ENCODE measurements at places on chromosomes 4 and X.
A peak's percentile ranks its signal among the peaks of the same experiment; 100 is the strongest.

DNA sequence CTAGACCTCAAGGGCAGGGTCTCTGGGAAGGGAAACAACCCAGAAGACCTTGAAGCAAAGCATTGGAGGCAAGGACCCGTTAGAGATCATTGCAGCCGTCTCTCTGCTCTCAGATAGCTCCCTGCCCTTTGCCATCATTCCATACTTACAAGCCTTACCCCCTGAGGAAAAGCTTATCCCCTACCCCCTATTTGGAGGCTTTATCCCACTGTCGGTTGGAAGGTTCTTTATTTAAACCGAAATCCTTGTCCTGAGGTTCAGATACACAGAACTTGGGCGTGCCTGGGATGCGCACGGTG is 84.4 kb downstream of the EFNB1 start:
- DNase-seq, result no peak

DNA sequence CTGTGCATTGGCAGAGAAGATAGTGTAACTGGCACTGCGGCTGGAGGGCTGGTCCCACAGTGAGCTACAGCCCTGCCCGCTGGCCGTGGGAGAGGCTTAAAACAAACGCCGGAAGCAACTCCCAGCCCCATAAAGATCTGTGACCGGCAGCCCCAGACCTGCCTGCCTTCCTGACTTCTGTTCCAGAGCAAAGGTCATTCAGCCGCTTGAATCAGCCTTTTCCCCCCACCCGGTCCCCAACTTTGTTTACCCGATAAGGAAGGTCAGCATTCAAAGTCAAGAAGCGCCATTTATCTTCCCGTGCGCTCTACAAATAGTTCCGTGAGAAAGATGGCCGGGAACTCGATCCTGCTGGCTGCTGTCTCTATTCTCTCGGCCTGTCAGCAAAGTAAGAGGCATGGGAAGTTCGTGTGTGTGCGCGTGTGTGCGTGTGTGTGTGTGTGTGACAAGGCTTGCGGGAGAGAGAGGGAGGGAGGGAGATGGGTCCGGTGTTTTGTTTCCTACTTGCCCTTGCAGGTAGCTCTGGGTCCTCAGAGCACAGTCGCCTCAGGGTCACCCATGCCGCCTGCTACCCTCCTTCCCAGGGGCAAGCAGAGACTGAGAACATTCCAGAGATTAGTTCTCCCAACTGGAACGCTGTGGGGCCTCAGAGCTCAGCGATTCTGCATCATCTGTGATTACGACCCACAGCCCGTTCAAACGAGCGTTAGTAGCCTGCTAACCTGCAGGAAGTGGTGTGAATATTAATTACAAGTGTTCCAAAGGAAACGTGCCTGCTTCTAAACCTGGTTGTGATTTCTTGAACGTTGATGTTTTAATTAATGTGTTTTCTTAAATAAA is at the start of gene MGST2:
MGST2 (plus strand) TSS at position 130 of the 840 bp plus-strand sequence; CDS start at position 331, 201 bp downstream.
- DNase-seq, result peak; percentile 53

GRCh38 chr4:73375328-73375741 is 28.8 kb upstream of the ALB start:
- DNase-seq, result no peak

DNA sequence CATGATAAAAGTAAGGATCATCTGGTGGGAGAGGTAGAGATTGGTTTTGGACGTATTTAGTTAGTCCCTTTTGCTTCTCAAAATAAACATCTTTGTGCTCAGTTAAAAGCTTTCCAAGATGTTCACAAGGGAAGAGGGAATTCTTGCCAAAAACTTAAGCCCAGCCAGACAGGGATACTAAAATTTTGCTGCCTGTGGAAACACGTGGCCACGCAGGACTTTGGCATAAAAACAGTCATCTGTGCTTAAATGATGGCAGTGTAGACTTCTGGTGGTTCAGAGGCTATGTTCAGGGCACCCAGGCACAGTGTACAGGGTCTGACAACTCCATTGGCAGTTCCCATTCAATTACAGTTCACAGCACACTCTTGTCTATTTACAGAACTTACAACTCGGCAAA is 93.2 kb upstream of the JADE1 start:
- DNase-seq, result no peak

GRCh38 chr4:22410645-22411247 is 105.1 kb downstream of the ADGRA3 start:
- DNase-seq, result no peak

DNA sequence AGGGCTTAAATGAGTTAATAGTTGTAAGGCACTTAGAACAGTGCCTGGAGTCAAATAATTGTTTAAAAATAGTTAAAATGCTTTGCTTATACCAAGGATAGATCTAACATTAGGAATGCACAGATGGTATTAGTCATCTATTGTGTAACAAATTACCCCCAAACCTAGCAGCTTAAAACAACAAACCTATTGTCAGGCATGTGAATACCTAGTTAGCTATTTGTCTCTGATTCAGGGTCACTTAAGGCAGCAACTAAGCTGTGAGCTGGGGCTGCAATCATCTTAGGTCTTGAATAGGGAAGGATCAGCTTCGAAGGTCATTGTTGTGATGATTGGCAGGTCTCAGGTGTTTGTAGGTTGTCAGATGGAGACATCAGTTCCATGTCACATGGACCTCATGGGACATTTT is 42.4 kb upstream of the AGA start:
- DNase-seq, result no peak

DNA sequence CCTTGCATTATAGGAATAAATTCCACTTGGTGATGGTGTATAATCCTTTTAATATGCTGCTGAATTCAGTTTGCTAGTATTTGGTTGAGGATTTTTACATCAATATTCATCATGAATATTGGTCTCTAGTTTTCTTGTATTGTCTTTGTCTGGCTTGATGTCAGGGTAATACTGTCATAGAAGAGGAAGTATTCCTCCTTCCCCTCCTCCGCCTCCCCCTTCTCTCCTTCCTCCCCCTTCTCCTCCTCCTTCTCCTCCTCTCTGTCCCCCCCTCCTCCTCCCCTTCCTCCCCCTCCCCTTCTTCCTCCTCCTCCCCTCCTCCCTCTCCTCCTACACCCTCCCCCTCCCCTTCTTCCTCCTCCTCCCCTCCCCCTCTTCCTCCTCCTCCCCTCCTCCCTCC is 65.8 kb downstream of the RGS12 start:
- DNase-seq, result no peak

GRCh38 chr4:2741626-2742025 is 14.5 kb downstream of the TNIP2 start:
- no peak for DNase-seq

GRCh38 chrX:106692425-106693065 is 34.0 kb upstream of the RNF128 start:
- DNase-seq, result no peak

DNA sequence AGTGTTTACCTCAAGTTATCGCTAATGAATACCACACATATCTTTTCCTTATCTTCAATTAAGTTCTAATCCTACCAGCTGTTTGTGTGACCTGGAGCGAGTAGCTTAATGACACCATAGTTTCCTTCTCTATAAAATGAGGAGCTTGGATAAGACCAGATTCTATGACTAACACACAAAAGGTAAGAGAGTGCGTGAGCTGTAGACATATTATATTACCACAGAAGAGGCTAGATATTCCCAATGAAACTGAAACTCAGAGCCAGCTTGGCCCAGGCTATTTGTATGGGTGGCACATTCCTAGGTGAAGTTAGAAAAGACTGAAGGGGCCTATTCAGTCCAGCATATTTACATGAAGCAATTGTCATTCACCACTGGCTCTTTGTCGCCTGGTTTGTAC is 30.2 kb downstream of the ASB5 start:
- DNase-seq, result no peak

GRCh38 chr4:122163767-122164166 is 11.6 kb downstream of the BLTP1 start:
- DNase-seq, result no peak

GRCh38 chr4:20096911-20097310 is 154.8 kb upstream of the SLIT2 start:
- no peak for DNase-seq

GRCh38 chr4:73620115-73620792 is at the start of gene RASSF6:
Gene RASSF6, minus strand, starts transcription at chr4:73620436. Its CDS starts 8,641 bp downstream, at chr4:73611795.
- DNase-seq, result no peak

- no peak for DNase-seq
Observed at GRCh38 chr4:48212165-48212564, 57.5 kb downstream of the TEC start.

- no peak for DNase-seq
Observed at GRCh38 chr4:183424109-183424744, 20.2 kb upstream of the CDKN2AIP start.

- no peak for DNase-seq
Observed at GRCh38 chr4:159222043-159222552, 119.2 kb downstream of the RAPGEF2 start.

DNA sequence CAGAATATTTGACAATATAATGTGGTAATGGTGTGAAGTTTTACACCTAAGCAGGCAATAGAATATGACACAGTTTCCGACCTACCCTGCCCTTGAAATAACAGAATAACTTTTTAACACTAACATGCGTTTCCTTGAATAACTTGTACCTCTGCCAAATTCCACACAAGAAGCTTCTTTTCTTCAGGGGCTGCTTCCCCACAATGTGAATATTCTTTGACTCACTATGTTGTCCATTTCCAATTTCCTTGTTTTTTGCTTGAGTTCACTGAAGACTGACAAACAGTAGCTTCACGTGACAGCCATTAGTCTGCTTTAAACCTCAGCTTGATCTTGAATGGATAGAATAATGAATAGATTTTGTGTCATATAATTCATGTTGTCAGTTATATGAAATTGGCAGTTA is 14.3 kb downstream of the SHROOM3 start:
- no peak for DNase-seq

- DNase-seq, result no peak
Observed at GRCh38 chr4:180811556-180811955, 1431.6 kb upstream of the TENM3 start.

- DNase-seq, result no peak
Observed at GRCh38 chrX:45888518-45888917, 656.7 kb downstream of the ZNF674 start.

- no peak for DNase-seq
Observed at GRCh38 chr4:61531188-61531587, 331.1 kb downstream of the ADGRL3 start.

GRCh38 chr4:108449129-108449528 is 171.2 kb upstream of the RPL34 start:
- DNase-seq, result no peak

DNA sequence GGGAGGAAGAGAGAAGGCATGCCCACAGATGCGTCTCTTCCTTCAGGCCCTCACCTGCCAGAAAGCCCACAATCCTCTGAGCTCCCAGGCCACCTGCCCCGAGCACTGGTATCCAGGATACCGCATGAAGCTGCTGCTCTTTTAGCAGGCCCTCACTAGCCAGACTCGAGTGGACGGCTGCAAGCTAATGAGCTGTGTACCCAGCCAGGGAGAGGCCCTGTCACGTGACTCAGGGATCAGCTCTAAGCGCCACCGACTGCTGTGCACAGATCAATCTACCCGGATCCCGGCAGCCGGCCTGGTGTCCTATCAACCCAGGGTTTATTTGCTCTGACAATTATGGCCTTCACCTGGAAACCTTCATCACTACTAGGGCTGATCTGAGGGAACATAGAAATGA is 39.0 kb downstream of the BCOR start:
- DNase-seq, result no peak

DNA sequence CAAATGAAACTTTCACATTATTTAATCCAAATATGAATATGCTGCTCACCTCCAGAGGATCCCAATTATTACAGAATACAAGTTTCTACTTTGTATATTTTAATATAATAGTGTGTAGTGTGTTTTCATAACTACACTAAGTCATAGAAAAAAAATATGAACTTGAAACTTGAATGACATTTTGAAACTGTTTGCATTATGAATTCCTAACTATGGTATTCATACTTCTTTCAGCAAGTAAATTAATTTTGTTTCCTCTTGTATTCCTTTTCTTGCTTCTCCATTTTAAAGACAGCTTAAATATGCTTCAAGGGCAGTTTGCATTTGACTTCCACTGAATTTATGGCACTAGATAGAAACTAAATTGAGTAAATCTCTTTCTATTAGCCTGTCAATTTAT is 177.1 kb downstream of the BMPR1B start:
- DNase-seq, result no peak

- no peak for DNase-seq
Observed at GRCh38 chr4:137998666-137999429, 243.3 kb downstream of the SLC7A11 start.

DNA sequence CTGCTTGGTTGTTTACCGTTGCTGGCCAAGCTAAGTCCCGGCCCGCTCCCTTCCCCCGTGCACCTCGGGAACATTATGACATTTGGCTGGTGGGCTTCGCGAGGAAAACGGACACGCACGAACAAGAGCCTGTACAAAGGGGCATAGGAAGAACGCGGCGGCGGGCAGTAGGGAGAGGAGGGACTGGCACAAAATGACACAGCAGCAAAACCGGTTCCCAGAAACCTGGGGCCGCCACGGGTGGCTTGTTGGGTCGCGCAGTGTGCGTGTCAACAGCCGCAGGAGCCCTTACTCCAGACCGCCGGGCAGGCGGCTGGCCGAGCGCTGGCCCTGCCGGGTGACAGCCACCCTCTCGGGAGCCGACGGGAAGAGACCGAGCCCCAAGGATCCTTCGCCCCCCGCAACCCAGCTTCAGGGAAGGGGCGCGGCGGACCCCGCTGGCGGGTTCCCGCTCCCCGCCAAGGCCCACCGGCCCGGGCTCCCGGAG is 1.6 kb upstream of the LIN54 start:
- DNase-seq, result peak; percentile 65

- DNase-seq, result no peak
Observed at GRCh38 chr4:74426101-74426500, 18.8 kb upstream of the AREG start.

DNA sequence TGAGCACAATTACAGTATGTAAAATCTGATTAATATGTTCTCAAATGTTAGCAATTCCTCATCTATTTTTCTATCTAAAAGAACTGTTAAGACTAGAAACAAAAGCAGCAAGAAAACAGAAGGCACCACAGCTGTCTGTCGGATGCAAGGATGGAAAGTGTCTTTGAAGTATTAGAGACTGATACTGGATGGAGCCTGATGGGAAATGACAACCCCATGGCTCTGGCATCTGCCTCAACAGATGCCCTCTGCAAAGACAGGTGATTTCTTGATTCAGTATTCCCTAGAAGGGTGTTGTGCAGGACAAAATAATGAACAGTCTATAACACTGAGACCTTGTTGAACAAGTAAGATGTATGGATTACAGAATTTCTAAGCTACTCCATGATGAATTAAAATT is 19.7 kb downstream of the LRCH2 start:
- no peak for DNase-seq

GRCh38 chr4:45688341-45688740 is 435.5 kb downstream of the GABRG1 start:
- no peak for DNase-seq

- peak; percentile 54 for DNase-seq
Observed at GRCh38 chrX:149527705-149528104, 13.1 kb upstream of the EOLA1 start.
